ENCODE measurements at places on chromosomes 1 and 21.

DNA sequence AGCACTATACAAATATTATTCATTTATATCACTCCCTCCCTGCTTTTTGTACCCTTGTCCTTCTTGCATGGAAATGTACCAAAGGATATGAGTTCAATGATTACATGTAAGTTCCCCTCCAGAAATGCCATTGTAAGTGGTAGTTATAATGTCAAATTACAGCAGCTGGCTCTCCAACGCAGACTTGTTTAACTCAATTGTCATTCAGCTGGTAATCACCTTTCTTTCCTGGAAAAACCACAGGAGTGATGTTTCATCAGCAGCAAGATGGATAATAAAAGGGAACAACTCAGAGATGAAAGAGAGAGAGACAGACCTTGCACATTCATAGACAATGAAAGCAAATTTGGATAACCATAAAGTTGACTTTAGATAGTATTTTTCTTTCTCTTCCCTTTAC, 578.6 kb upstream of the PBX1 start:
- no peak for DNase-seq

- DNase-seq: no peak
These were observed 1.0 kb downstream of the ALDH4A1 start for GRCh38 chr1:18901147-18901951.

- DNase-seq: peak; percentile 14
These were observed 147.2 kb downstream of the CHD1L start for GRCh38 chr1:147389532-147390184.

DNA sequence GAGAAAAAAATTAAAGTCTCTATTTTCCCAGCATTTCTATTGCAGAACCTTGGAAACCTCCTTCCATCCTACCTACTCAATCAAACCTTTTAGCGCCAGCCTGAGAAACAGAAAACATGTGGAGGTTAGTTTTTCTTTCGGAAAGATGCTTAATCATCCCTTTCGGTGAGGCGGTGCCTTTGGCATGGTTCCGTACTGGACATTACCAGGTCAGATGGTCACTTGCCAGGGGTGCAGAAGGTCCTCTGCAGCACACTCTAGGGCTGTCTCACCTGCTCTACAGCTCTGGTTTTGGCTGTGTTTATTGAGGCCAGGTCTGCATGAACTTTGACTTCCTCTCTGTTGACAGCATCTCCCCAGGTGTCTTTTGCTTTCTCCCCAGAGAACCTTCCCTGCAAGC, 121.5 kb downstream of the PLD5 start:
- DNase-seq: no peak

DNA sequence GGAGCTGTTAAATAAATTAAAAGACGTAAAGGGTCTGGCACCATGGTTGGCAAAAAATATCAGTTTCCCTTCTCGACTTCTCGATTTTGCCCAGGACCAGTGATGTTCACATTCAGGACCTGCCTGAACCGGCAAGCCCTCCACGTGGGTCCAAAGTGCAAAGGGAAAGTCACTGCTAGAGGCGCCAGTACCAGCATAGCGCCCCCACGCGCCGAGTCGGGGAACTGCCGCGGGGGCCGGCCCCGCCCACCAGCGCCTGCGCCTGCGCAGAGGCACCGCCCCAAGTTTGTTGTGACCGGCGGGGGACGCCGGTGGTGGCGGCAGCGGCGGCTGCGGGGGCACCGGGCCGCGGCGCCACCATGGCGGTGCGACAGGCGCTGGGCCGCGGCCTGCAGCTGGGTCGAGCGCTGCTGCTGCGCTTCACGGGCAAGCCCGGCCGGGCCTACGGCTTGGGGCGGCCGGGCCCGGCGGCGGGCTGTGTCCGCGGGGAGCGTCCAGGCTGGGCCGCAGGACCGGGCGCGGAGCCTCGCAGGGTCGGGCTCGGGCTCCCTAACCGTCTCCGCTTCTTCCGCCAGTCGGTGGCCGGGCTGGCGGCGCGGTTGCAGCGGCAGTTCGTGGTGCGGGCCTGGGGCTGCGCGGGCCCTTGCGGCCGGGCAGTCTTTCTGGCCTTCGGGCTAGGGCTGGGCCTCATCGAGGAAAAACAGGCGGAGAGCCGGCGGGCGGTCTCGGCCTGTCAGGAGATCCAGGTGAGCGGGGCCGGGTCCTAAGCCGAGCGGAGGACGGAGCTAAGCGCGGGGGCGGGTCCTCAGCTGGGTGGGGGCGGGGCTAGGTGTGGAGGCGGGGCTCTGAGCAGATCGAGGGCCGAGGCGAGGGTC, at the start of gene PINK1:
Gene PINK1, plus strand, starts transcription at position 269 of the 875 bp plus-strand sequence. Its CDS starts 91 bp downstream, at position 360.
- peak; percentile 82 for DNase-seq

DNA sequence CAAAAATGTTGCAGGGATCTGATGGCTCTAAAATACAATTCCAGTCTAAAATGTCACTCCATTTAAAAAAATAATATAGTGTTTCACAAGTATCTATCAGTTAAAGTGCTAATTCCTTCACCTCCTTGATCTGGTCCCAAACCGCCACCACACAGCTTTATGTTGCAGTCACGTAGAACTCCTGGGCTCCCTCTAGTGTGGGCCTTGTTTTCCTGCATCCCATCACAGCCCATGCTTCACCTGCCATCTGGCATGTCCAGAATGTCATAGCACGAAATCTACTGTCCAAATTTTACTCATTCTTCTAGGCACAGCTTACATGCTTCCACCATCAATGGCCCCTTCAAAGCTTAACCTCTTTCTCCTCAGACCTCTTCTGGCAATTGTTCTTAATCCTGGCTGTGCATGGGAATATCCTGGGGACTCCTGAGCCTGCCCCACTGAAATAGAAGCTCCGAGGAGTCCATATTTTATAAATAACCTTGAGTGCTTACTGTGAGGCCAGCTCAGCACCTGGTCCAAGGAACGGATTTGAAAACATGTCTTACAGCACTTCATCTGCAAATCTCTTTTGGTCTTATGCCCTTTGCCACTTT, 15.5 kb downstream of the FYB2 start:
- DNase-seq: no peak

Data from CD14-positive monocyte (primary cell).